ENCODE measurements at places on chromosomes 11 and 22. TPM values are rescaled to one million over a fixed set of nuclear protein-coding genes. Genes with fewer than 3 reads are reported as not detected.

DNA sequence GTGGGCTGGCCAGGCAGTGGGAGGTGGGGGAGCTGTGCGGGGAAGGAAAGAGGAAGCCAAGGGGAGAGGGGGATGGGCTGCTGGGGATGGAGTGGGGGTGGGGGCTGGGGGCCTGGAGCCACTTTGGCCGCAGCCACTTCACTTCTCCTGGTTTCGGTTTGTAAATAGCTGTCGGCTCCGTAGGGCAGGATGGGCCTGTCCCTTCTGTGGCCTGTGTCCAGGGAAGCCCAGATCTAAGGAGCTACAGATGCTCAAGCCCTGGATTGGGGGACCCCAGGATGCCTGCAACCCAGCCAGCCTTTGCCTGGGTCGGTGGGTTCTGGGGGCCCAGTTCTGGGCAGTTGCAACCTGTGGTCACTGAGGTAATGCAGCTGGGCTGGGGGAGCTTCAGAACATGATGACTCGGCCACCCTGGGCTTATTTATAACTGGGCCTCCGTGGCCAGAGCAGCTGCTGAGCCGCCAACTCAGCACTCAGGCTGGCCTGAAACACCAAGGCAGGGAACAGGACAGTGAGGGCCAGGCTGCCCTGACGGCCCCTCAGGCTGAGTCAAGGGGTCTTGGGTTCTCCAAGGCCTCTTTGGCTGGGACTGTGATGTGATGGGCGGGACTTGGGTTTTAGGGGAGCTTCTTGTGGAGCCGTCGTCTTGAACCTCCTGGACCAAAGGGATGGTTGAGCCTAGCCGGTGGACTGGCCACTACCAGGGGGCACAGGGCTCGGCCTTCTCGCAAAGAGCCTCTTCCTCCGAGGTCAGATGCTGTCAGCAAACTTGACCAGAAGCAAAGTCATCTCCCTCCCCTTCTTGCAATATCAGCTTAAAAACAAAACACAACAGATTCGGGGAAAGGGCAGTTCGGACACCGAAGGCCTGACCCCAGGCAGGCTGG lies 15.0 kb upstream of the SLC39A13 start:
- no peak for DNase-seq

DNA sequence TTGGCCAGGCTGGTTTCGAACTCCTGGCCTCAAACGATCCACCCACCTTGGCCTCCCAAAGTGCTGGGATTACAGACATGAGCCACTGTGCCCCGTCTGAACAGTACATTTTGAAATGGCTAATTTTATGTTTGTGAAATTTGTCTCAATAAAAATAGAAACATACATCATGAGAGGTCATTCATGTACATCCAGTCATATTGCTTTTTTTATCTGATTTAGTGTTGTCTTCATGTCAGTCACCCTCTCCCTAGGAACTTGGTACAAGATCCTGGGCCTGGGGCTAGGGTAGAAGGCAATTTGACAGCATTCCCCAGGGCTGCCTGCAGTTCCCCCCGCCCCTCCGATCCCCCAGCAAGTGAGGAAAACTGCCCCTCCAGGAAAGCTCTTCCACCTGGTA lies 46.6 kb upstream of the RBFOX2 start:
- DNase-seq = no peak

- DNase-seq = no peak
These were observed 24.9 kb downstream of the CDKN1C start for GRCh38 chr11:2860636-2861035.

DNA sequence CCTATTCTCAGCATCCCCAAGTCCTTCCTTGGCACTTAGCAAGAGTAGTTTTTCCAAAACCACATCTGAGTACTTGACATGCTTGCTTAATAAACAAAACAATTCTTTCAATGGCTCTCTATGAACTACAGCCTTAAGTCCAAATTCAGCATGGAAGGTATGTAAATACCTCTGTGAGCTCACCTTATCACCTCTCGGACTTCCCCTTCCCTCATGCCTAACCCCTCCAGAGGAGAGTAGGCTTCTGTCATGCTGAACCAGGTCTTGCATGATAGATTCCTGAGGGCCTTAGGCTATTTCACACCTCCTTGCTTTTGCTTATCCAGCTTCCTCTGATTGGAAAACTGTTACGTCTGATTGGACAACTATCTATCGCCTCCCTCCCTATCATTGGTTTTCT lies 312.9 kb upstream of the CCDC90B start:
- no peak for DNase-seq

OR4D5 gene
- total RNA-seq = 6.6 TPM

TEAD1 gene
- total RNA-seq = 55.0 TPM

NRXN2 gene
- total RNA-seq = 1.3 TPM

DNA sequence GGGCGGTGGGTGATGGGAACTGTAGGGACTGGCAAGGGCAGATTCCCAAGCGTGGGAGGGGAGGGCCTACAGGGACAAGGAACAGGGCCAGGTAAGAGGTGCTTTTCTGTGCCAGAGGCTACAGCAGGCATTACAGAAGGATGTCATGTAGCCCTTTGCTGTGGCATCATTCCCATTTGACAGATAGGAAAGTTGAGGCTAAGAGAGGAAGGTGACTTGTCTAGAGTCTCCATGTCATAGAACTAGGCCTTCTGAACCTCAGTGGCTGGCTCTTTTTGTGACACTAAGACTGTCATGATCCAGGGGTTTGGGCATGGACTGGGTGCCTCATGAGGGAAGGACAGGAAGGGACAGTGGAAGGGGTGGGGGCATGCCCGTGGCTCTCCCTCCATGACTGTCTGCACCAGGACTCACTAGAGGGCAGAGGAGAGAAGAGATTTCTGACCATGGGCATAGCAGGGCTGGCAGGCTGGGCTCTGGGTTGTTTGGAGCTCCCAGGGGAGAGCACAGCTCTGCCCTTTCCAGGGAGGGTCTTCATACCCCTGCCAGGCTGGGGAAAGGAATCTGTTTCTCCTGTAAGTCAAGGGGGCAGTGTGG lies 3.2 kb downstream of the MMP11 start:
- no peak for DNase-seq

DNA sequence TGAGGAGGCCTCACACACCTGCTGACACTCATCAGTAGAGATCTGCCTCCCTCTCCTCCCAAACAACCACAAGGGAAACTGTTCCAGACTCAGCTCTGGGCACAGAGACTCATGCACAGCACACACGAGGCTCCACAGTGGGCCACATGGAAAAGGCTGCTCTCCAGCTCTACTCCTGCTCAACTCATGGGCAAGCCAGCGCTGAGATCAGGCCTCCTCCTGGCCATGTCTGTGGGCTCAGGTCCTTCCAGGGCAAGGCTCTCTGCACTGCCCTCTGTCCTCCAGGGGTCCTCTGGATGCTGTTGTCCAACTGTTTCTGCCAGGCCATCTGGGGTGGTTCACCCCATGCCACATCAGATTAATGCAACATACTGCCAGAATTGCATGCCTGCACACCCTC lies 46.0 kb downstream of the PLEKHA7 start:
- DNase-seq = no peak

- no peak for DNase-seq
These were observed 6.7 kb upstream of the OOSP4A start for GRCh38 chr11:59957094-59957493.

Data from body of pancreas (tissue), 4 donors.